Lung (tissue), 17 donors: ENCODE measurements at places on chromosomes 12 and 14. TPM values are rescaled to one million over a fixed set of nuclear protein-coding genes. Genes with fewer than 3 reads are reported as not detected.

DNA sequence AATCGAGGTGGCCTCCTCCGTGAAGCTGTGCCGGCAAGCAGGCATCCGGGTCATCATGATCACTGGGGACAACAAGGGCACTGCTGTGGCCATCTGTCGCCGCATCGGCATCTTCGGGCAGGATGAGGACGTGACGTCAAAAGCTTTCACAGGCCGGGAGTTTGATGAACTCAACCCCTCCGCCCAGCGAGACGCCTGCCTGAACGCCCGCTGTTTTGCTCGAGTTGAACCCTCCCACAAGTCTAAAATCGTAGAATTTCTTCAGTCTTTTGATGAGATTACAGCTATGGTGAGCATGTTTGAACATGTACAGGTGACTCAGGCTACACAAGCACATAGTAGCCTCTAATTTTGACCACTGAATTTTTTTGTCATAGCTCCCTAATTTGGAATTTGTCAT, 59.7 kb downstream of the ATP2A2 start:
- no peak for DNase-seq

Gene TRMT61A
- total RNA-seq, result 15.2 TPM

GRCh38 chr12:50050410-50051098, 6.8 kb upstream of the ASIC1 start:
- peak; percentile 89 for DNase-seq

Gene CD27
- total RNA-seq, result 2.0 TPM

DNA sequence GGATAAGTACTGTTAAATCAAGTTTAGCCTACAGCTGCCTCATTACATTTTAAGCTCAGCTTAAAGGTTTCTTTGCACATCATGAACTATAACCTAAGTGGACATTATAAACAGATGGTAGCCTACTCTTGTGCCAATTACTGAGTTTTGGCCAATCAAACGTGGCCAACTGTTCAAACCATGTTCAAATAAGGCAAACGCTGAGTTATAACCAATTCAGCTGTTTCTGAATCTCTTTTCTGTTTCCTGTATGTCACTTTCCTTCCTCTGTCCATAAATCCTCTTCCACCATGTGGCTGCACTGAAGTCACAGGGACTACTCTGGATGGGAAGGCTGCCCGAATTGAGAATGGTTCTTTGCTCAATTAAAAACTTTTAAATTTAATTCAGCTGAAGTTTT, 98.4 kb downstream of the BCAT1 start:
- DNase-seq, result no peak

- peak; percentile 70 for DNase-seq
These were observed 13.5 kb downstream of the CPSF2 start for GRCh38 chr14:92135269-92135668.

Gene KRT71
- not detected for total RNA-seq

- DNase-seq, result no peak
These were observed 50.4 kb upstream of the LRTM2 start for GRCh38 chr12:1769809-1770494.

DNA sequence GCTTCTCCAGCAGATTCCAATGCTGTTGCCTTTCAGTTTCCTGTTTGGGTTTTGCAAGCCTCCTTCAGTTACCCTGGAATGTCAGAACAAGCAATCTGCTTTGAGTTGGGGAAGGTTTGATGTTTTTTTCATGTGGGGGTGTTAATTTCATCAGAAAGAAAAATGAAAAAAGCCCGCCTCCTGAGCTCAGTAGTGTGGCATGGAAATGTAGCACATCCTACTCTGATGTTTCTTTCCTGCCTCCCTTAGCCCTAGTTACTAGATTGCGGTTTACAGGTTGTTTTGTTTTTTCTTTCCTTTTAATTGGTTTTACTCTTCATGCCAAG, 22.6 kb downstream of the IFNG-AS1 start:
- no peak for DNase-seq

- DNase-seq, result no peak
These were observed 278.3 kb downstream of the ALG10 start for GRCh38 chr12:34300376-34301250.

Gene NCAPD2
- 30.7 TPM for total RNA-seq

GRCh38 chr14:77120771-77121743, 20.5 kb downstream of the ZDHHC22 start:
- DNase-seq, result no peak

Gene CLIP1
- 48.7 TPM for total RNA-seq

- DNase-seq, result no peak
These were observed 93.3 kb downstream of the CALM1 start for GRCh38 chr14:90489916-90490719.

GRCh38 chr12:60191676-60192359, 596.0 kb downstream of the SLC16A7 start:
- DNase-seq, result no peak

- DNase-seq, result no peak
These were observed 119.8 kb downstream of the SRGAP1 start for GRCh38 chr12:63964301-63964700.
